ENCODE measurements at places on chromosomes 16 and 17.

DNA sequence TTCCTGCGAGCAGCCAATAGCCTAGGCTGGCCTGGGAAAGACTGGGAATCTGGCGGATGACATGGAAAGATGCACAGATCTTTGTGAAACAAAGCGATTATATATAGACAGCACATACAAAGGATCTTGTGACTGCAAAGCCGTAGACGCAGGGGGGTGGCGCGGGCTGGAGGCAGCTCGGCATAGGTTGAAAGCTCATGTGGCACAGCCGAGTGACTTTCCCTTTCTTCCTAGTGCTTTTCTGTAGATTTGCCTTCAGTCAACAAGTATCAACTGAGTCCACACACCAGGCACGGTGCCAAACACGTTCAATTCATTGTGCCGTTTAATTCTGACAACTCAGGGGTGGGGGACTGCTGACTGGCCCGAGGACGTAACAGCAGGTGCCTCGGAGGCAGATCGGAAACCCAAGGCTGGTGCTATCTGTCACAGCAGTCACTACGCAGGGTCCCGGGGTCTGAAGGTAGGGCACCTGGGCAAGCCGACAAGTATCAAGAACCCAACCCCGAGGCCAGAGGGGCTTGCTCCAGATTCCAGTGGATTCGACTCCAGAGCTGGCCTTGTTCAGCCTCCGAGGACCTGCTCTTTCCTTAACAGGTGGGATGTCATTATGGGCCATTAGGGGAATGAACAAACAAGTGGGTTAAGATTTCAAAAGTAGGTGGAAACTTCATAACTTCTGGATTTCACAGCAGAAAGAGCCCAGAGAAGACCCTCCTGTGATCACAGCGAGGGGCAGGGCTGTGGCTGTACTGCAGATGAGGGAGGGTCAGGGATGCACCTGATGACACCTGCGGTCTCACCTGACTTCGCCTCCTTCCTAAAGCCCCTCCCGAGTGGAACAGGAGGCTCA, 5.9 kb downstream of the PAM16 start:
- no peak for DNase-seq

GRCh38 chr17:4631836-4632580, 9.5 kb downstream of the ALOX15 start:
- no peak for DNase-seq

GRCh38 chr16:50444526-50444925, 75.7 kb upstream of the BRD7 start:
- DNase-seq: no peak

- DNase-seq: no peak
These were observed at the start of gene PYCARD for GRCh38 chr16:31202414-31203375. Gene PYCARD (minus strand): TSS chr16:31202760. CDS start chr16:31202690, 70 bp downstream.

GRCh38 chr16:2810651-2811050, 6.4 kb upstream of the PRSS21 start:
- no peak for DNase-seq

- DNase-seq: no peak
These were observed 28.2 kb upstream of the ETV4 start for GRCh38 chr17:43574348-43574747.

- no peak for DNase-seq
These were observed 171.7 kb upstream of the ASIC2 start for GRCh38 chr17:33464669-33465280.

DNA sequence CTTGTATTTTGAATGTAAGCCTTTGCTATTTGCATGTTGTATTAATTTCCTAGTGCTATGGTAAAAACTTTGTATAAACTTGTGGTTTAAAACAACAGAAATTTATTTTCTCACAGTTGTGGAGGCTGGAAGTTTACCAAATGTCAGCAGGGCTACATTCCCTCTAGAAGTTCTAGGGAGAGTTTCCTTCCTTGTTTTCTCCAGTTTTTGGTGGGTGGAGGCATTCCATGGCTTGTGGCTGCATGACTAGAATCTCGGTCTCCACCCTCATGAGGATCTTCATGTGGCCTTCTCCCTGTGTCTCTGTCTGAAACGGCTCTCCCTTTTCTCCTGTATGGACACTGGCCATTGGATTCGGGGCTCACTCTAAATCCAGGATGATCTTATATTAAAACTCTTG, 482.2 kb upstream of the GOT2 start:
- no peak for DNase-seq

DNA sequence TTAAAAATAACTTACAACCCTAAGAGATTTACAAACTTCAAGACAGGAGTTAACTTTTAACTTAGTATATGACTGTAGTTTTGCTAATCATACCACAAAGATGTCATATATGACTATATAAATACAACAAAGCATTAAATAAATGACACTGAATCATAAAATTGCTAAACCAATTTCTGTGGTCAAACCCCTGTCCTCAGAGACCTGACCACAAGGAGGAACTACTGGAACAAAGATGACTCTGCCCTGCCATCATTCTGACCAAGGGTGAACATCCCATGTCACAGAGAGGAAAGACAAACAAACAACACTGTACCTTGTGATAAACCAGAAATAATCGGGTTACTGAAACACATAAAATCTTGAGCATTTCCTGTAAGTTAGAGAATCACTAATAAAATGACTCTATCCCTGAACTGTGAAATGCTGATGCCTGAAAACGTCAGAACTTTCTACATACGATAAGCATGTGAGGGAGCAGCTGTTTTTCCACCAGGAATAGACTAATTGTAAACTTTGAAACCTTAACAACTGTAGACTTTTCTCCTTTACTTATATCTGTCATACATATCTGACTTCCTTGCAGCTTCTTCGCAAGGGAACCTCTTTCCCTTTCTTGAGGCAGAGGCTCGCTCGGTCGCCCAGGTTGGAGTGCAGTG, 47.9 kb downstream of the WDR59 start:
- DNase-seq: no peak

DNA sequence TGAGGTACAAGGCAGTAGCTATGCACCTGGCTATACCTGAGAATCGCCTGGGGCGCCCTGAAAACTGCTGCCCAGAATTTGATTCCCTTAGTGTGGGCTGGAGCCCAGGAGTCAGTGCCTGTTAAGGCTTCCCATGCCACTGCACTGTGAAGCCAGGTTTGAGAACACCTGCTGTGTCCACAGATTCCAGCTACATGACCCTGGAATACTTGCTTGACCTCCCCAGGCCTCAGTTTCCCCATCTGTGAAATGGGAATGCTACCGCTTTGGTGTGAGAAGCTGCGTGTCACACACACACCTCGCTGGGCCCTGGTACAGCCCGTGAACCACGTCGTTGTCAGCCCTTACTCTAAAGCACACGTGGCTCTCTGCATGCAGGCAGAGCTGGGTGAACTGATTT, 271.0 kb downstream of the C16orf95 start:
- DNase-seq: no peak

DNA sequence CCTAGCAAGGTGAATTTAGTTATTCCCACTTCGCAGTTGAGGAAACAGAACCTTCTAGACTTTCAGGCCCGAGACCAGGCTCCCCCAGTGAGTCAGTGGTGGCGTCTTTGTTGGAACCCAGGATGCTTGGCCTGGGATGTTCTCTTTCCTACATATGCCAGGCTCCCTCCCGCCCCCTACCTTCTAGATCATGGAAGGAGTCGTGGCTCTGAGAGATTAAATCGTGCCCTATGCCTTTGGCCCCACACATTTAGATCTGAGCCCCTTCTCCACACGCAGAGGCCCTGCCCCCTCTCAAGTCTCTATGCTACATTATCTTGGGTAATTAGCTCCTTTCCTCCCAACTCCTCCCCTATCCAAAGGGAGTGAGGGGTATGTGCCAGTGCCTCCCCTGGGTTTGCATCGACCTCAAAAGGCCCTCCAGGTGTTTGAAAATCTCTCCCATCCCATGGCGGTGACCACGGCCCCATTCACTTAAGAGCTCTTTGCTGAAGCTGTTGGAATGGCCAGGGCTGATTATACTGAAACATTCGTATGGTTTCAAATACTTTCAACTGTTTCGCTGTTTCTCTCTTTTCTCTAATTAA, 3.0 kb downstream of the NGFR start:
- no peak for DNase-seq

DNA sequence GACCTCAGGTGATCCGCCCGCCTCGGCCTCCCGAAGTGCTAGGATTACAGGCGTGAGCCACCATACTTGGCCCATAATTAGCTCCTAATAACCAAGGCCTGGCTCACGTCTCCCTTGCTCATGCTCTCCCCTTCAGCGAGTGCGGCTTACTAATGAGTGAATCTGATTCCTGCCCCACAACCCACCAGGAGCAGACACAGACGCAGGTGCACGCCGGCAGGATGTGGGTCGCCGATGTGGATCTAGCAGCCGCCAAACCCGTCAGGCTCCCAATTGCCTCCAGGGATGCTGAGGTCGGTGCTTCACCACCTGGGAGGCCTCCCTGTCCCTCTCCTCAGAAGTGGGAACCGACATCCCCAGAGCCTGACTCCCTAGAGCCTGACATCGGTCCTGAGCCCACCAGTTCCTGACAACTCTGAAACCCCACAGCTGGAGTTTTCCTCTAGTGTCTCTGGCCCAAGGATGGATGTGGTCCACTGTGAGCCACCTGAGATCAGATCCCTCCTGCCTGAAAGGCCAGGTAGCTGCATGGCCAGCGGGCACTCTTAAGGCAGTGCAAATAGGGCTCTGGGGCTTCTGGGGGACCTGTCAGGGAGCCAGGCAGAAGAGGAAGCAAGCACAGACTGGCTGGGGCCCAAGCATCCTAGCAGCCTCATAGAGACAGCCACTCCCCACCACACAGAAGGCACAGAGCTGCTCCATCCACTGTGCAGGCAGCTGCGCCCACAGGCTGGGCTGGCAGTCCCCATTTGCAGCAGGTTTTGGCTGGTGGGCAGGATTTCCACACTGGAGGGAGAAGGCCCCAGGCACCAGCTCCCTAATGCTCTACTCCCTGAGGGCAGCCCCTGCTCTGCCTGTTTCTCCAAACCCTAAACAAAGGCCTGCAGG, 10.8 kb downstream of the EXOC7 start:
- DNase-seq: no peak

DNA sequence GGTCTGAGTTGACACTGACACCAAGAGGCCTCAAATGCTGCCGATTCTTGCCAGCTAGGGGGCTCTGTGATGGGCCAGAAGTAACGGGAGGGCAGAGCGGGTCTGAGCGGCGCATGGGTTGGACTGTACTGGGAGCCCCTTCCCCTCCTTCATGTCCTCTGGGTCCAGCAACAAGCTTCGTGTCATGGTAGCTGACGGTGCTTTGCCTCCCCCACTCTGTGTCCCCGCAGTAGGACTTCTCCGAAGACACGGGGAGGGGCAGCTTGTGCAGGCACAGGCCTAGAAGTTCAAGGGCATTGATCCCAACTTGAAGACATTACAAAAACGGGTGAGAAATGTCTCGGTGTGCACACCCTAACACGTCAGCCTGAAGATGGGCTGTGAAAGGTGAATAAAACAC, 39.8 kb upstream of the DNAH17 start:
- no peak for DNase-seq

DNA sequence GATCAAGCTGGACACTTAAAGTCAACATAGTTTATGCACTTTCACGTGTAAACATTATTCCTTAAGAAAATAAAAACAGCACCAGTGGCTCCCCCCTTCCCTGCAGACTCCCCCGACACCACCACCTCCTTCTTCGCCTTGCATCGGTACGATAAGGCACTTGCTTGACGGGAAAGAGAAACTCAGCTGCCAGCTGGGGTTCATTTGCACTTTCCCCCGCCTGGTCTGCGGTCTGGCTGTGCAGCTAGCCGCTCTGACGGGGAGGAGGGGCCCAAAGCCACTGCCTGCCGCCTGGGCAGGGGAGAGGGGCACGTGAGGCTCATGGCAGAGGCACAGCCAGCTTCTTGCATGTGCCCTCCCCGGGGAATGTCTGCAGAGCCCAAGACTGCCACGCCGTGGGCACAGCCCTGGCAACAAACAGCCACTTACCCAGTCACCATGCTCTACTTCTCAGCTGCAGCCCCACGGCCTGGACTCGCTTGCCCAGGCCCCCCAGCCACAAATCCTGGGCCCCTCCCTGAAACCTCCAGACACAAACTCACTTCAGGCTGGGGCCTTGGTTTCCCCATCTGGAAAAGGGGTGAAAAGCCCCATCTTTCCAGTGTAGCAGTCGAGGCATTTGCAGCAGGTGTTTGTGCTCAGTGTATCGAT, 16.5 kb upstream of the PRM1 start:
- peak; percentile 22 for DNase-seq

GRCh38 chr16:22727285-22728166, 86.4 kb upstream of the HS3ST2 start:
- DNase-seq: no peak

DNA sequence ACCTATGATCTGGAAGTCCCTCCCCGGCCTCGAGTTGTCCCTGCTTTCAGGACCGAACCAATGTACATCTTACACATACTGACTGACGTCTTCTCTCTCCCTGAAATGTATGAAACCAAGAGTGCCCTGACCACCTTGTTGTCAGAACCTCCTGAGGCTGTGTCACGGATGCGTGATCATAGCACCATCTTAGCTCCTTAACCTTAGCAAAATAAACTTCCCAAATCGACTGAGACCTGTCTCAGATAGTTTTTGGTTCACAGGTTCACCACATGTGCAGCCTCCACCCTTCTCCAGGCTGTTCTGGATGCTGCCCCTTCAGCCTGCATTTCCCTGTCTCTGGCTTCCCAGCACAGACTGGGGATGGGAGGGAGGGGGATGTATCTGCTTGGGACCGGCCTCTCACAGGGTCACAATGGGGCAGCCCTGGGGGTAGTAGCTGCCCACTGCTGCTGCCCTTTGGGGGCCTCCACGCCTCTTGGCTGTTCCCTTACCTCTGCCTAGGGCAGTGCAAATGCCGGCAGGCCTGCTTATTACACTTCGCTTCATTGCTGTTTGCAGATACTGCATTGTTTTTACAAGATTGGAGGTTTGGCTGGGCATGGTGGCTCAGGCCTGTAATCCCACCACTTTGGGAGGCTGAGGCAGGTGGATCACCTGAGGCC, 69.8 kb downstream of the NT5M start:
- DNase-seq: no peak

GRCh38 chr16:84794186-84794585, 25.6 kb upstream of the CRISPLD2 start:
- DNase-seq: no peak

DNA sequence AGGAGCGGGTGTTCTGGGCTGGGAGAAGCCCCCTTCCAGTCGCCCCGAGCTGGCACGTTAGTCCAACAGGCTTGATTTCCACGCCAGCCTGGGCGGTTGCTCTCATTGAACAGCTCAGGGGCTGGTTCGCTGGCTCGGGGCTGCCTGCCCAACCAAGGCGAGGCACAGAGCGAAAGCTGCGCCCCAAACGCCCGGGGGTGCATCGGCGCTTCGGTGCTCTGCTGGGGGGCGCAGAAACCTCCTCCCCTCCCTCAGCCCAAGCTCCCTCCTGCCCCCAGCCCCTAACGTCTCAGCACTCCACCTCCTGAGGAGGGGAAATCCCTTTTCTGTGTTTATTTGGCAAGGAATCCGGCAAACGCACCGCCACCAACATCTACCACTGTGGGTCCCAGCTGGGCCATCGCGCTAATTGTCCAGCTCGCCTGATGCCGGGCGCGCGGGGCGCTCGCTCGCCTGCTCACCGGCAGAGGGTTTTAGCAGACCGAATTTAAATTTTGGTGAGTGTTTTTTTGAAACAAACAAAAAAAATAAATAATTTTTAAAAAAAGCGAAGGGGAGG, 29.5 kb upstream of the RBFOX1 start:
- no peak for DNase-seq

- DNase-seq: no peak
These were observed 24.8 kb downstream of the RAD51D start for GRCh38 chr17:35094902-35095301.
